Stimulated activated CD4-positive, alpha-beta T cell treated with anti-CD3 and anti-CD28 coated beads, TNF-alpha, amount 100 ng/mL, for 24 hours (primary cell): ENCODE measurements at places on chromosomes 3 and 15.

GRCh38 chr3:67614195-67614594, 40.2 kb downstream of the SUCLG2 start:
- DNase-seq, result no peak

DNA sequence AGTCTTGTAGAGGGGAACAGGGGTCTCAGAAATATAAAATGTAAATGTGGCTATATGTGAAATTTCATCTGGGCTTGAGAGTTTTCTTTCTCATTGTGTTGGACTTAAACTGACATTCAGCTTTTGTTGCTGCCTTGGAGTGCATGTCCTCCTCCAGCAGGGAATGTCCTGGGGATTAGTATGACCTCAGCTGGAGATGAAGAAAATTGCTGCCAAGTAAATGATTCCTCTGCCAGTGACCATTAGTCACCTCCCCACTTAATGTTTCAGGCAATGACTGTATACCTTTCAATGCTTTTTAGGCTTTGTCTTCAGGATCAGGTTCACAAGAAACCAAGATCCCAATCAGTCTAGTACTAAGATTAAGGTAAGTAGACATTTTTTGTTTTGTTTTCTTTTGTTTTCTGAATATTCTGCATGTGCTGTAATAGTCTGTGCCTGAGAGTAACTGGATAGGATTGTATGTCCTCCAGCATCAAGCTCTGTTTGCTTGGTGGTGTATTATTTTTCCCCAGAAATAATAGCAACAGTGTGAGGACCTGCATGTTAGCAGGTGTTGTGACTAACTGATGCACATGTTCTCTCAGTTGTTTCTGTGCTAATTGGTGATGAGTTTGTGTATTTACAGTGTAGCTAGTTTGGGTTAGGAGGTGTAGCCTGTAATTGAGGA, 18.1 kb upstream of the SLC22A13 start:
- no peak for DNase-seq

GRCh38 chr15:73923488-73924164, 2.6 kb upstream of the LOXL1 start:
- no peak for DNase-seq

DNA sequence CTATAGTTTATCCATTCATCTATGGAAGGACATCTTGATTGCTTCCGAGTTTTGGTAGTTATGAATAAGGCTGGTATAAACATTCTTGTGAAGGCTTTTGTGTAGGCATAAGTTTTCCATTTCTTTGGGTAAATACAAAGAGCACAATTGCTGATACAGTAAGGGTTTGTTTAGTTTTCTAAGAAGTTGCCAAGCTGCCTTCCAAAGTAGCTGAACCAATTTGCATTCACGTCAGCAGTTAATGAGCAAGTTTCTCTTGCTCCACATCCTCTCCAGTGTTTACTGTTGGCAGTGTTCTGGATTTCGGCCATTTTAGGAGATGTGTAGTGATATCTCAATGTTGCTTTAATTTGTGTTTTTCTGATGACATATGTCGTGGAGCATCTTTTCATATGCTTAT, 34.2 kb downstream of the GABRA5 start:
- DNase-seq, result no peak

DNA sequence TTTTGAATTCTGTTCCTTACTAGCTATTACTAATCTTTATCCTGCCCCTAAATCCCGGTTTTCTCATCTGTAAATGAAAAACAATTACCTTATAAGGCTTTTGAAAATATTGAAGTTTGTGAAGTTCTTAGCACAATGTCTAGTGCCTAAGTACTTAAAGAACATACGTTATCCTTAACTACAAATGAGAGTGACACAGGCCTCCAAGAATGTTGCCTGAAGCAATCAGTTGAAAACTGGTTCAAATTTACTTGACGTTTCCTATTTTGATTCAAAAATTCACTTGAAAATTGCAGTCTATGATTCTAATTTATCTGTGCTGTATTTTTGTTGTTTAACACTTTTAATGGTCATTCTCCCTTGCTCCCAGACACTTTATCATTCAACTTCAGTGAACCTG, 3.2 kb downstream of the SENP7 start:
- no peak for DNase-seq

- DNase-seq, result no peak
Measured at GRCh38 chr3:45565342-45565741, 29.2 kb upstream of the LIMD1 start.

- no peak for DNase-seq
Measured at GRCh38 chr15:39774688-39775267, 7.9 kb downstream of the FSIP1 start.

DNA sequence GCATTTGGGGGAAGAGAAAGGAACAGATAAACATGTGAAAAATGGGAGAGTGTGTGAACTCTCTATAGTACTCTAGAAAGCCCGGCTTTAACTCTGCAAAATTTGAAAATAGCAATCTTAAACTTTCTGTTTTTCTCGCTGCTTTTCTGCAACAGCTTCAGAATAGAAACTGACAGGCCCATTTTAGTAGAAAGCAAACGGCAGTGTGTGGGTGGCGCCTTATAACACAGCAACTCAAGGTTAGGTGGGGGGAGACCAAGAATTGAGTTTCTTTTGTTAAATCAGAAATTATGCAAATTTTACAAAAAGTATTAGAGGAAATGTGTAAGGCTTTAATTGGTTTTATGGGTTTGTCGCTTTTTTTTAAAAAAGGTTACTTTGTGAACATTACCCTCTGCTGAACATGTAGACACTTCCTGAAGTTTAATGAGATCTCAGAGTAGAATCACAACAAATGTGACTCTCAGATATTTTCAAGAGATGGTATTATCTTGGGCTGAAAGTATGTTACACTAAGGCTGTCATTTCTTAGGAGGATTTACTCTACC, 107.0 kb downstream of the PTPRG start:
- no peak for DNase-seq

GRCh38 chr3:49133226-49133951, 539 bp upstream of the LAMB2 start:
- DNase-seq, result no peak

DNA sequence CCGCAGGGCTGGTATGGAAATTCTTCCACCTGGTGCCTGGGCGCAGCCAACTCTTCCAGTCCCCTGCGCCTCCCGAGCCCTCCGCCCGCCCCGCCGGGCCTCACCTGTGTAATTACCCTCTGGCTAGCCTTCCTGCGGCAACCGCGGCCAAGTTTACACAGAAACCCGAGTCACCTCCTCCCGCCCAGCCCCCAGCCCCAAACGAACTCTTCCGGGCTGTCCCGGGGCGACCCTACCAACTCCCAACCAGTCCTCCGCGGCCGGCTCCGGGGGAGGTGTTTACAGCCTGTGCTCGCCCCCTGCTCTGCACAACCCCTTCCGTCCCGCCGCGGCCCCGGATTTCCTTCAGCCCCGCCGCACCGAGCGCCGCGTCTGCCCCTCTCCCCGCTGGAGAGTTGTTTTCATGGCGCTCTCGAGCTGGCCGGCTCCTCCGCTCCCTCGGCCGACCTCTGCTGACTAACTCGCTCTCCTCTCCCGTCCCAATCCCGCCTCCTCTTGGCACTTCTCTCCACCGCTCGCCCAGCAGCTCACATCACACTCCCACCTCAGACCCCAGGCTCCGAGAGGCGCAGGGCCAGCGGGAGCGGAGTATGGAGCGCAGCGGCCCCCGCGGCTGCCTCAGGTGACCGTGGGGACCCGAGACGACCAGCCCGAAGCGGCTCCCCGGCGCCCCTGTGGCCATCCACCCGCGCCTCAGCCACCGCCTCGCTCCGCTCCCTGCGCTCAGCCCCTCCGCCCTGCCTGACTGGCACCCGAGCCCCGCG, 538 bp downstream of the ATOSA start:
- DNase-seq, result peak; percentile 19

DNA sequence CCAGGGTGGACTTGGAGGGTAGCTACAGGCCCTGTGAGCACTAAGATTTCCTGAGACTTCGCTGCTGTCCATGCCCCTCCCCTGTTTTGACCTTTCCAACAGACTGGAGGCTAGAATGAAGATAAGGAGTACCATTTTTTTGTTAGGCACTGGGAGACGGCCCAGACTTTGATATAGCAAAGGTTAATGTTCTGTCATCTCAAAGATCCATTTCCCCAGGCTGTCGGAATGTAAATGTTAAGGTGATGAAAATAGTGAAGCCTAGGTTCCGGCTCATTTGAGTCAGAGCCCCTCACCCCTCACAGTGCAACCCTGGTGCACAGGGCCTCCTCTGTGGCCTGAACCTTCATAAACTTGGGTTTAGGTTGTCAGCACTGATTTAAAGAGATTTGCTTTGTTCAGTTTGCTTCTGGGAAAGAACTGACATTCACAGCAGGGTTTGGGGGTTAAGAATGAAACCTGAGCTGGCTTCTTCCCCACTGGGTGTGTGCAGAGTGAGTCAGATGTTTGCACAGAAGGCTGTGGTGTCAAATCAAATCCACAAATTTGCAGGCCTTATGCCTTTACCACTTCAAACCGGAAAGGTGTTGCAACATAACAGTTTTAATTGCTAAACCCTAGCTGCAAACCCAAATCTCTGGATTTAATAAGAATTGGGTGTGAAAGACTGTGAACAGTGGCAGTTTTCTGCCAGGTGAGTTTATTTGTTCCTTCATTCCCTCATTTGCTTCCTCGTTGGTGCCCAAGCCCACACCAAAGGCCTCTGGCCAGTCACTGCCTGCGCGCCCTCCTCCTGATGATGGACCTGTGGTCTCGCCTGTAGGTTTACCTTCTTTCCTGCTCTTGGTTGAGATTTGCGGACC, 20.6 kb upstream of the KCTD6 start:
- DNase-seq, result peak; percentile 43

- no peak for DNase-seq
Measured at GRCh38 chr3:42572278-42572677, 9.5 kb downstream of the SEC22C start.

DNA sequence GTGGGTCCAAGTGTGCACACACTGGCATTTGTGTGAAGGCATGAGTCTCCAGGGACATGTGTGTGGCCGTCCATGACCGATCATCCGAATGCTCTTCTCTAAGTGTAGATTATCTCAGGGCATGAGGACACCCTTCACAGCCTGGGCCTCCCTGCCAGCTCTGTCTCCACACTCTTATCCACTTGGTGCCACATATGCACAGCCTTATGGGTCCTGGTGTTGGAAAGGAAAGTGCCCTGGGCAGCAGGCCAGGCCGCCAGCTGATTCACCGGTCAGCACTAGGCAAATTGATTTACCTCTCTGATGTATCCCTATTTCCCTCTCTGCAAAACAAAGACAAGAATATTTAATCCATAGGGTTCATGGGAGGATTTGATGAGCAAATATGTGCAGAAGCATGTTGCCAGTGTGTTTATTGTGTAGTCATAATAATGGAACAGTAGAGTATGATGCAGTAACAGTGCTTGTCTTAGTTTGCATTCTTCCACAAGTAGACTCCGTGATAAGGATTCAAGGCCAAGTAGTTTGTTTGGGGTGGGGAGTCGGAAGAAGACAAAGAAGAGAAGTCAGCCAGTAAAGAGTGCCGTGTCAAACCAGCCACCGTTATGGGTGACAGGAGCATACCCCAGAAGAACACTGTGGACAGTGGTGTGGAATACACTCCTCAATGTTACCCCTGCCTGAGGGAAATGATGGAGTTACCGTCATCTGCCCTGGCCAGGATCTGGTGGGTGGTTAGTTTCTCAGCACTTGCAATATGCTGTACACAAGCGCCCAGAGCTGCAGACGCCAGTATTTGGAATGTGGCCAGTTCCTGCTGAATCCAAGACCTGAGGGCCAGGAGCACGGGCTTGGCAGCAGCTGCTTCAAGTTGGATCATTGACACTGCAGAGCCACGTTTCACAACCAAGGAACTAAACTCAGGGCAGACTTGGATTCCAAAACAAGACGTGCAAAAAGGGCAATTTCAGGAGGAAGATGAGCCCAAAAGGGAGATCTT, 85.1 kb downstream of the MTHFS start:
- no peak for DNase-seq

DNA sequence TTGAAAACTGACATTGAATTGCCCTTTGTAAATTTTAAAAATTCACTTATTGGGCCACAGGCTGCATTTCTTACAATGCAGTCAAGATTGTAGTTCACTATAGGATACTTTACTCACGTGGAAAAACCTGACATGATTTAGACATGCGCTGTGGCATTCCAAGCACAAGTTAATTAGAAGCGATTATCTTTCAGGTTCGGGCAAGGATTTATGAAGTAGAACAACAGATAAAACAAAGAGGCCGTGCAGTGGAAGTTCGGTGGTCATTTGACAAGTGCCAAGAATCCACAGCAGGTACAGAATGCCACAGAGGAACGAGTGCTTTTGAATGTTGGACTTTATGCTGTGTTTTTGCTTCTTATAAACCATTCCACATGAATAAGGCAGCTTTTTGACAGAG, 37.8 kb downstream of the GPR171 start:
- DNase-seq, result no peak

GRCh38 chr3:25007974-25008658, 419.9 kb upstream of the RARB start:
- no peak for DNase-seq

GRCh38 chr15:70752193-70752635, 11.1 kb downstream of the UACA start:
- no peak for DNase-seq

DNA sequence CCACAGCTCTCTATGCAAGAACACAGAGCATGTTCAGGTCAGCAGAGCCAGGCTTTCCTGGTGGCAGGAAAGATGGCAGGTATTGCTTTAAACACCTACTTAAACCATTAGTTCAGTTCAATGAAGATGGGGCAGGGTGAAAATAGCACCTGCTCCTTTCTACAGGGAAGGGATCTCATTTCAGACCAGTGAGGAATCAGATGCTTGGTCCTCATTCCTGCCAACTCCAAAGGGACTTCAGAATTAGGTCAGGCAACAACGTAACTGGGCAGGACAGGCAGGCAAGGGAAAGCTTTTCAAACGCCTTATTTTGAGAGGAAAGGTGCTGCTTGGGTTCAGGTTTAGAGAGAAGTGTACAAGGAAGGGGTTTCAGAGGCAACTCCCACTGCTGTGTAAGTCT, 12.6 kb upstream of the RPS17 start:
- no peak for DNase-seq

DNA sequence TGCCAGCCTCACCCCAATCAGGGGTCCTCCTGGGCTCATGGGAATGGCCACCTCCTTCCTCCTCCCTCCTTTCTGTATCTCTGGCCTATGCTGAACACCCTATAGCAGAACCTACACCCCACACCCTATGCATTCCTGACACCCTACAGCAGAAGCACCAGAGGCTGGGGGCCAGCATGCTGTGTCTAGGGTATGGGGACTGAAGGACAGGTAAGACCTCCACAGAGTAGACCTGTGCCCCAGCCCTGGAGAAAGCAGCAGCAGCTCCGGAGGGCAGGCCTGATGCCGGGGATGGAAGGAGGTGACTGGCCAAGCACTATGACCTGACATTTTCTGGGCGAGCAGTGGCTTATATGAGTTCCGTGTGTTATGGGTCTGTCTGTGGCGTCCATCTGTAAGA, 66.9 kb downstream of the TLE3 start:
- no peak for DNase-seq

DNA sequence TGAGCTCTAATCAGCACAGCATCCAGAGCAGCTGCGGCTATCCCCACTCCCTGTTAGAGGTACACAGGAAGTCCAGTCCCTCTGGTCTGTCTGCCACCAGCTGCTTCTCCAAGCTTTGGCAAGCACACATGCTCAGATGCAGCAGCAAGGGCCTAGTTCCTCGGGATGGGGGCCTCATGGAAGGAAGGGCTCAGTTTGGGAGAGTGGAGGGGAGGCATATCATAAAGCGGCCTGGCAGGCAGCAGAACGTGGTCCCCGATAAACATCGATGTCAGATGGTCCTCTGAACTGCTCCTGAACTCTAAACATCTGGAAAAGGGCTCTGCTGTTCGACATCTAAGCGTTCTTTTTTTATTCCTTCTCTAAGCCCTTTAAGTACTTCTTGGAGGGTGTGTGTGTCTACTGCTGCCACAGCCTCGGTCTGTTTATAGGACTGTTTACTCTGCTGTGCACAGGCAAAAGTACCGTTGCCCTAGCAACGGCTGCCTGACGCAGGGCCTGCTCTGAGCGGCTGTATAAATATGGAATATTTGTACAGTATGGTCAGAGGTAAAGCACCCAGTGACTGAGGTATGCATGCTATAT, 74.6 kb downstream of the PRICKLE2 start:
- no peak for DNase-seq
